IPS DF 6.9 (cell line): ENCODE measurements at places on chromosomes 6 and 20.
A peak's percentile ranks its signal among the peaks of the same experiment; 100 is the strongest.

GRCh38 chr6:139099984-139100383, 34.9 kb upstream of the HECA start:
- no peaks in the 10 kb centered on the region for H3K36me3 ChIP-seq
- no peak for DNase-seq
- no peaks in the 10 kb centered on the region for H3K27me3 ChIP-seq
- no peak overlapping the region for H3K27ac ChIP-seq
- no peak overlapping the region for H3K4me3 ChIP-seq

DNA sequence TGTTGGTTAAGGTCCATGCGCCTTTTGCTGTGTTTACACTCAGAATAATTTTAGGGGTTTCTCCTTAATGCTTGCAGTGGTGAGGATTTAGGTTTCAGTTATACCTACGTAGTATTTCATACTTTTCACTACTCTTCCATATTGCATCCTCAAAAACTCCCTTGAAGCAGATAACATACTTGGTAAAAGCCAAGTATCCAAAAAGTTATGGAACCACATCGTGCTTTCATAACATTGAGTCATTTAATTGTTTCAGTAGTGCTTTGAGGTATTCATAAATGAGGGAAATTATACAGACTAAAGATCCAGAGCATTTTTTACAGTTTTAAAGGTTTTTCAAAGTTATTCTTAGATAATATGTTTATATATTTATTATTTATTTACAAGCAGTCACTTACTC, 4.0 kb upstream of the ATXN1 start:
- no peaks in the 10 kb centered on the region for H3K36me3 ChIP-seq
- no peaks in the 10 kb centered on the region; the same call in 1 of the 2 replicates for H3K27me3 ChIP-seq
- no peak overlapping the region for H3K27ac ChIP-seq
- no peak for DNase-seq
- 0 out of 2 replicates have a peak, but pooled peaks cover 1% of the 10 kb centered on the region for H3K4me1 ChIP-seq
- no peak overlapping the region for H3K4me3 ChIP-seq

DNA sequence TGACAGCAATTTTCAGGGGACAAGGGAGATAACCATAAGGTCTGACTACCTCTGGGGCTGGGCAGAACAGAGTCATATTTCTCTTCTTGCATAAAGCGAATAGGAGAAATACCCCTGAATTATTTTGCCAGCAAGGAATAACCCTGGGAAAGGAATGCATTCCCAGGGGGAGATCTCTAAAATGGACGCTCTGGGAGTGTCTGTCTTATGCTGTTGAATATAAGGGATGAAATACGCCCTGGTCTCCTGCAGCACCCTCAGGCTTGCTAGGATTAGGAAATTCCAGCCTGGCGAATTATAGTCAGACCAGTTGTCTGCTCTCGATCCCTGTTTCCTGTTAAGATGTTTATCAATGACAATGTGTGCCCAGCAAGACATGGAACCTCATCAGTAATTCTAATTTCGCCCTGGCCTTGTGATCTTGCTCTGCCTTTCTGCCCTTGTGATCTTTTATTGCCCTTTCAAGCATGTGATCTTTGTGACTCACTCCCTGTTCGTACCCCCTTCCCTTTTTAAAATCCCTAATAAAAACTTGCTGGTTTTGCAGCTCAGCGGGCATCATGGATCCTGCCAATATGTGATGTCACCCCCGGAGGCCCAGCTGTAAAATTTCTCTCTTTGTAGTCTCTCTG, 221.6 kb upstream of the HS3ST5 start:
- no peaks in the 10 kb centered on the region for H3K4me1 ChIP-seq
- H3K27ac ChIP-seq: no peak overlapping the region
- no peaks in the 10 kb centered on the region for H3K27me3 ChIP-seq
- no peaks in the 10 kb centered on the region for H3K36me3 ChIP-seq
- DNase-seq: no peak

GRCh38 chr6:108737594-108738546, 110.4 kb upstream of the ARMC2 start:
- no peak for DNase-seq
- H3K36me3 ChIP-seq: no peaks in the 10 kb centered on the region
- no peaks in the 10 kb centered on the region; the same call in 1 of the 2 replicates for H3K27me3 ChIP-seq
- no peak overlapping the region for H3K27ac ChIP-seq
- H3K4me3 ChIP-seq: no peak overlapping the region

DNA sequence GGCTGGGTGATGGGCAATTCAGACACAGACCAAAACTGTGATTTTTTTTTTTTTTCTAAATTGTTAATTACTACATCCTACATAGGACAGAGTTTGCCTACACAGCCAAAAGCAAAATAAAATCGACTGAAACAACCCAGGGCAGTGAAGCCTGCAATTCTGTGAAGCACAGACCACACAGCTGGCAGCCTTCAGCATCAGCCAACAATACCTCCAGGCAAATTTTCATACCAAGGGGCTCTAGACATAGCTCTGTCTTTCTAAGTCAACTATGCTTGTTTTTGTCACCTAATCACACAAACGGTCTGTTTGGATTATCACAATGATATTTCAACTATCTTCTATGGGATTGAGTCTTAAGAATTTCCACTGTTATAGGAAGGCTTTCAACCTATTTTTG, 17.6 kb downstream of the RMND1 start:
- H3K4me1 ChIP-seq: no peaks in the 10 kb centered on the region
- DNase-seq: no peak
- H3K27ac ChIP-seq: no peak overlapping the region
- H3K36me3 ChIP-seq: peaks cover 13% of the 10 kb centered on the region; the same call in 1 of the 2 replicates
- no peak overlapping the region for H3K4me3 ChIP-seq

DNA sequence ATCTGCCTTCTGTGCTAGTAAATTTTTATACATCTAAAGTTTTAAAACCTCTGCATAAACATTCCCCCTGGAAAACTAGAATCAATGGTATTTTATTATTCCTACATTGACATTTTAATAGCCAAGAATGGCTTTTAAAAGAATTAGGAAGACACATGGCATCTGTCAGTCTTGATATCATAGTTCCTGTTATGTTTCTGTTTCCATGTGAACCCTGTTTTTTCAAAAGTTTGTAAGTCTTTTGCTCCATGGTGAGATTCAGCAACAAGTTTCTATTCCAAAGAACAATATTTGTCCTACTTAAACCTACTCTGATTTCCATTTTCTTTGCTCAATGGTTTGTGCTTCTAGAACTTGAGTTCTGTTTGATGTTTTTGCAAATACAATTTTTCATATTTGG, 95.2 kb downstream of the PLEKHG1 start:
- no peak overlapping the region for H3K27ac ChIP-seq
- H3K4me1 ChIP-seq: no peaks in the 10 kb centered on the region
- H3K4me3 ChIP-seq: no peak overlapping the region
- H3K27me3 ChIP-seq: no peaks in the 10 kb centered on the region

DNA sequence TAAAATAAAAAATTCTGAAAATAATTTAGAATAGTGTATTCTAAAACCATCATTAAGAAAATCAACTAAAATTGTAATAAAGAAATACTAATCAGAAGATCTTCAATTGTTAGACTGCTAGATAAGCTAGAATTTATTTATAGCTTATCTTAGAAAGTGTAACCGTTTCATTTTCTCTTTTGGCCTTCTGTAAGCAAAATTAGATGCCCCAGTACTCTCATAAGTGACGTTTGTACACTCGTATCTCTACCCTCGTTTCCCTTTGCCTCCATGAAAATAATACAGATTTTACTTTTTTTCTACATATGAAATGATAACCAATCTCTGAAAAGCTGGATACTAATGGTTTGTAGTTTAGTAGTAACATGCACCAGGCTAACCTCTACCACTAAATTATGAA, 19.8 kb downstream of the DSE start:
- no peaks in the 10 kb centered on the region for H3K27me3 ChIP-seq
- no peaks in the 10 kb centered on the region for H3K4me1 ChIP-seq
- no peak for DNase-seq
- no peaks in the 10 kb centered on the region for H3K36me3 ChIP-seq

- peak; percentile 9 for DNase-seq
- H3K4me3 ChIP-seq: no peak overlapping the region
- H3K27me3 ChIP-seq: no peaks in the 10 kb centered on the region
- H3K27ac ChIP-seq: no peak overlapping the region
- no peaks in the 10 kb centered on the region for H3K4me1 ChIP-seq
Measured at GRCh38 chr6:116176596-116176995, 50.7 kb upstream of the COL10A1 start.

GRCh38 chr6:137866200-137866913, 702 bp upstream of the TNFAIP3 start:
- H3K27me3 ChIP-seq: peaks cover 3% of the 10 kb centered on the region; the same call in 1 of the 2 replicates
- peak overlapping the region; percentile 37; the same call in 1 of the 2 replicates for H3K4me3 ChIP-seq
- peaks cover 6% of the 10 kb centered on the region; the same call in 1 of the 2 replicates for H3K4me1 ChIP-seq

- no peak overlapping the region for H3K27ac ChIP-seq
- H3K27me3 ChIP-seq: no peaks in the 10 kb centered on the region
- H3K4me1 ChIP-seq: no peaks in the 10 kb centered on the region
- no peak overlapping the region for H3K4me3 ChIP-seq
- H3K36me3 ChIP-seq: no peaks in the 10 kb centered on the region
- DNase-seq: no peak
Measured at GRCh38 chr6:25916789-25917490, 13.6 kb downstream of the SLC17A2 start.

DNA sequence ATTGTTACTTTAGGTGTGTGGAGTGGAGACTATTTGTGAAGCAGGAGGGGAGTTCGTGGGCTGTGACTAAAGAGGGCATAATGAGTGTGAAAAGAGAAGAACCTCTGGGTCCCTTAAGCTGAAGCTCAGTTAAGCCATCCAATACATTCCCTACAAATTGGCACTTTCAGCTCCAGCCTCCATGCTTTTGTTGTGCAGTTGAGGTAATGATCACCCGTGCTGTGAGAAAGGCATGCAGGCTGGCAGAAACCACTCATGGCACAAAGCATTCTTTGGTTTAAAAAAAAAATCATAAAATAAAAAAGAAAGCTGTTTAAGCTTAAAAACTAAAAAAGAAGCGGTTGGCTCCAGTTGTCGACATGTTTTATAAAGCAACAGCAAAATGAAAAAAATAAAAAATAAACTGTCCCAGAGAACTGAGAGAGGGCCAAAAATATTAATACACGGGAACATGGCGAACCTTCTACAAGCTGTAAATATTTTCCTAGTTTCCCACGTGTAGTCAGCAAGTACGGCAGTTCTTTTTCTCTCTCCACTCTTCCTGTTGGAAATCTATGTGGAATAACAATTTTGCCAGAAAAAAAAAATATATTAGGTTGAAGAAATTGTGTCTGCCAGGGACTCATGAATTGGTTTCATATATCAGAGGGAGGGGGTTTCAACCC, 82.2 kb downstream of the ANKRD60 start:
- H3K27ac ChIP-seq: no peak overlapping the region
- H3K36me3 ChIP-seq: no peaks in the 10 kb centered on the region
- H3K27me3 ChIP-seq: no peaks in the 10 kb centered on the region
- H3K4me3 ChIP-seq: no peak overlapping the region
- H3K4me1 ChIP-seq: no peaks in the 10 kb centered on the region; the same call in none of the 2 replicates
- no peak for DNase-seq
